Head of caudate nucleus (tissue), 42 donors: ENCODE measurements at places on chromosomes 2 and 18.

DNA sequence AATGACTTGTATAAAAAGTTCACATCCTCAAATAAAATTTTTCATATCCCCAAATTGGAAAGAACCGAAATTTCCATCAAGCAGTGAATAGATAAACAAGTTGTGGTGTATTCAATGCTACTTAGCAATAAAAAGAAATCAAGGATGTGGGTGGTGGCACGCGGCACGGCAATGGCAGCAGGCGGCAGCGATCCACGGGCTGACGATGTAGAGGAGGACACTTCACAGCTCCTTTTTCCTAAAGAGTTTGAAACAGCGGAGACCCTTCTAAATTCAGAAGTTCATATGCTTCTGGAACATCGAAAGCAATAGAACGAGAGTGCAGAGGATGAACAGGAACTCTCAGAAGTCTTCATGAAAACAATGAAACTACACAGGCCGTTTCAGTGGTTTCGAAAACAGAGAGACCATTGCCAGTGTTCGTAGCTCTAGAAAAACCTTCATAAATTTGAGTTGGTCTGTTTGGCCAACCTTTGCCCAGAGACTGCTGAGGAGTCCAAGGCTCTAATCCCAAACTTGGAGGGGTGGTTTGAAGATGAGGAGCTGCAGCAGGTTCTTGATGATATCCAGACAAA is 9.8 kb upstream of the IL36A start:
- DNase-seq: no peak

DNA sequence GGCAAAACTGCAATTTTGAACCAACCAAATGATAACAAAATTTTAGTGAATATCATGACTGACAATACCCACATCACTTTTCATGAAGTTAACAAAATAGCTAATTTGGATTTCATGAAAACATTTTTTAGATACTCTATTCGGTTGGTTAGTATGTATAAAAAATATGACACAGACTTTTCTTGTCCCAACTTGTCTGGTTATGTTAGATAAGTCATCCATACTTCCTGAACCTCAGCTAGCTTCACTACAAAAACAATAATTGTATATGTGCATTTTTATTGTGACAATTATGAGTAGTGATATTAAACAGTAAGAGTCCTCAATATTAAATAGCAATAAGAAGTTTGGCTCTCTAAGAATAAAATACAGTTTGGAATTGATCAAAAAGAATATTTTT is 408.1 kb upstream of the DSEL start:
- no peak for DNase-seq

- no peak for DNase-seq
Measured at GRCh38 chr2:69279931-69280681, 106.9 kb downstream of the GFPT1 start.

GRCh38 chr2:38056216-38056615 is 19.7 kb downstream of the CYP1B1 start:
- DNase-seq: no peak

- DNase-seq: no peak
Measured at GRCh38 chr2:126839796-126840195, 58.9 kb upstream of the TEX51 start.

DNA sequence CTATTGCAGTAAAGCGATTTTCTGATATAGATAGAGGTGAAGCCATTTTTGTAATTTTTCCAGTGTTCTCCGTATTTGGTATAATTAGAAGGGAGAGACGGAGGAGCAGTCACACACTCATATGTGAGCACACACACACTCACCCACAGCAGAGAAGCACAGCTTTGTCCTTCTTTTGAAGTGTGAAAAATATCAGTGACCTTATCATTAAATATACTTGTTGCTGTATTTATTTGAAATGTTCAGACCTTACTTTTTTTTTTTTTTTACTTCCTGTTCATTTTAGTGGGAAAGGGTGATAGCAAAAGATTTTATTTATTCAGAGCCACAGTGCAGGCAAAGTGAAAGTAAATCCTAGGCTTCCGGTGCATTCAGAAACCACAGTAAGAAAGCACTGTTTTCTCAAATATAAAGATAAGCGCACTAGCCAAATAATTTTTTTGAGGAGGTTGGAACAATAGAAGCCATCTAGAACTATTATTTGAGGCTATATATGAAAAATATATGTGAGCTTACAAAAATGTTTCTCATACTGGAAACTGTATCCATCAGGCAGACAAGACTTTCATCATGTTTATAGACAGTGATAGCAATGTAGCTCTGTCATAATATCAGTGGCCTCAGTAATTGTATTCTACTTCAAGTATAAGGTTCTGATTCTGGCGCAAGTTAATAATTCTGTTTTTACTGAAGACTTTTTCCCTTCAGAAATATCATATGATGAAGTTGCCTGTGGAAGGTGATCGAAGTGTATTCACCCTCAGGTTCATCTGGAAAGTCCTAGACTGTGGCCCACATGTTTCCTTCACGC is 37.2 kb downstream of the TSHZ1 start:
- no peak for DNase-seq

GRCh38 chr18:50853863-50854271 is 25.1 kb upstream of the ME2 start:
- no peak for DNase-seq

- DNase-seq: peak; percentile 80
Measured at GRCh38 chr2:231512222-231512621, 18.0 kb downstream of the NMUR1 start.

DNA sequence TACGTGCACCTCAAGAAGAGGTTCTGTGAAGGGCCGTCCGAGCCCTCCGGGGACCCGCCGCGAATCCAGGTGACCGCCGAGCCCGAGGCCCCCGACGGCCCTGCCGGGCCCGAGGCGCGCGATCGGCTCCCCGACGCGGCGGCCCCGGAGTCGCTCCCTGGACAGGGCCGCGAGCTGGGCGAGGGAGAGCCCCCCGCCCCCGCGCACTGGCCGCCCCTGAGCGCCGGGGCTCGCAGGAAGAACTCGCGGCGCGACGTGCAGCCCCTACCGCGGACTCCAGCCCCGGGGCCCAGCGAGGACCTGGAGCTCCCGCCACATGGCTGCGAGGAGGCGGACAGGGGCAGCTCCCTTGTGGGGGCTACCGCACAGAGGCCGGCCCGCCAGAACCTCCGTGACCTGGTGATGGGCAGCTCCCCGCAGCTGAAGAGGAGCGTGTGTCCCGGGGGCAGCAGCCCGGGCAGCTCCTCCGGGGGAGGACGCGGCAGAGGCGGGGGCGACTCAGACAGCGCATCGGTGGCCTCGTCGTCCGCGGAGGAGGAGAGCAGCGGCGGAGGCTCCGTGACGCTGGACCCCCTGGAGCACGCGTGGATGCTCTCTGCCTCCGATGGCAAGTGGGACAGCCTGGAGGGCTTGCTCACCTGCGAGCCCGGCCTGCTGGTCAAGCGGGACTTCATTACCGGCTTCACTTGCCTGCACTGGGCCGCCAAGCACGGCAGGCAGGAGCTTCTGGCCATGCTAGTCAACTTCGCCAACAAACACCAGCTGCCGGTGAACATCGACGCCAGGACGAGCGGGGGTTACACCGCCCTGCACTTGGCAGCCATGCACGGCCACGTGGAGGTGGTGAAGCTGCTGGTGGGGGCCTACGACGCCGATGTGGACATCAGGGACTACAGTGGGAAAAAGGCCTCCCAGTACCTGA is 812 bp downstream of the SOWAHC start:
- no peak for DNase-seq

DNA sequence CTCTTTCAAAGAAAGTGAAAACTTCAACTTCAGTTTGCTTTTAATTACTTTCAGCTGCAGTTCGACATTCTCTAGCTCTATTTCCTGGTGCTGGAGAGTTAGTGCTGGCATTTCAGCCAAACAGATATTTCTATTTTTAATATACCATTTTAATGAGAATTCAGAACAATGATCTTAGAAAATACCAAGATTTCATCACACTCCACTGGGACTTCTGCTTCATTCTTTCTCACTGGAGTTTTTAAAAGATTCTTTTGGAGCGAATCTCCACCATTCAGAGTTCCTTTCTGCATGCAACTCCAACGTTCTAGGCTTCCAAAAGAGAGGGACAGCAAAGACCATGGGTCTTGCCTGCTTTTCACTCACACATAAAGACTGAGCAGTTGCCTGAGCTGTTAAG is 94.2 kb downstream of the CABLES1 start:
- DNase-seq: no peak

- no peak for DNase-seq
Measured at GRCh38 chr2:186887107-186888090, 38.4 kb upstream of the ZSWIM2 start.

GRCh38 chr2:30716123-30716900 is 90.9 kb downstream of the CAPN13 start:
- DNase-seq: no peak

- no peak for DNase-seq
Measured at GRCh38 chr2:242056785-242057184, 187.3 kb downstream of the RTP5 start.

- peak; percentile 83 for DNase-seq
Measured at GRCh38 chr2:201860636-201861066, 54.3 kb downstream of the CDK15 start.

- no peak for DNase-seq
Measured at GRCh38 chr2:119248311-119248710, 24.7 kb downstream of the STEAP3 start.

GRCh38 chr2:218679119-218679518 is 7.2 kb downstream of the STK36 start:
- no peak for DNase-seq

GRCh38 chr18:8623549-8624106 is 14.4 kb downstream of the RAB12 start:
- DNase-seq: no peak

DNA sequence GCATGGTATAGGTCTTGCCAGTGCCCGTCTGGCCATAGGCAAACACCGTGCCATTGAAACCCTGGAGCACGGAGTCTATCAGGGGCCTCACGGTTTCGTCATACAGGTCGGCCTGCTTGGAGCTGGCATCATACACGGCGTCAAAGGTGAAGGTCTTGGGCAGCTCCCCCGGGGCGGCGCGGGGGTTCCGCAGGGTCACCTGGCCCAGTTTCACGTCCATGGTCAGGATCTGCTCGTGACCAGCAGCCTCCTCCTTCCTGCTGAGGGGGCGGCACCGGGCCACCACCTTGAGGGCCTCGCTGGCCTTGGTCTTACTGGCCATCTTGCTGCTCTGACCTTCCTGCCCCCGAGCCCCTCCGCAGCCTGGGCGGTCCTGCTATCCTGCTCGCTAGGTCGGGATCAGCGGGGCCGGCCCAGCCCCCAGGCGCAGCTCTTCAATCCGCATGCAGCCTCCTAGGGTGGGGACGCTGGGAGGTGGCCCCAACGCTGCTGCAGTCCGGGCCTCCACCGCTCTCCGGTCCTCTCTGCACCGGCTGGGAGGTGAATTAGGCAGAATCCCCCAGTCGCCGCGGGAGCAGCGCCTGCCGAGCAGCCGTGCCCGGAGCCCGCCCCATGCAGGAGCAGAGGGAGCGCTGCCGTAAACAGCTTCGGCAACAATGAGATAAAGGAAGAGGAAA is 563 bp downstream of the KIF3C start:
- DNase-seq: no peak

GRCh38 chr2:66030553-66030952 is 404.4 kb upstream of the MEIS1 start:
- no peak for DNase-seq

GRCh38 chr2:195388028-195388427 is 269.0 kb upstream of the SLC39A10 start:
- no peak for DNase-seq

- peak; percentile 38 for DNase-seq
Measured at GRCh38 chr2:205686056-205686782, 3.9 kb downstream of the NRP2 start.

GRCh38 chr2:124566518-124566970 is 541.5 kb downstream of the CNTNAP5 start:
- no peak for DNase-seq

GRCh38 chr2:42060028-42060427 is 12.2 kb downstream of the PKDCC start:
- no peak for DNase-seq

DNA sequence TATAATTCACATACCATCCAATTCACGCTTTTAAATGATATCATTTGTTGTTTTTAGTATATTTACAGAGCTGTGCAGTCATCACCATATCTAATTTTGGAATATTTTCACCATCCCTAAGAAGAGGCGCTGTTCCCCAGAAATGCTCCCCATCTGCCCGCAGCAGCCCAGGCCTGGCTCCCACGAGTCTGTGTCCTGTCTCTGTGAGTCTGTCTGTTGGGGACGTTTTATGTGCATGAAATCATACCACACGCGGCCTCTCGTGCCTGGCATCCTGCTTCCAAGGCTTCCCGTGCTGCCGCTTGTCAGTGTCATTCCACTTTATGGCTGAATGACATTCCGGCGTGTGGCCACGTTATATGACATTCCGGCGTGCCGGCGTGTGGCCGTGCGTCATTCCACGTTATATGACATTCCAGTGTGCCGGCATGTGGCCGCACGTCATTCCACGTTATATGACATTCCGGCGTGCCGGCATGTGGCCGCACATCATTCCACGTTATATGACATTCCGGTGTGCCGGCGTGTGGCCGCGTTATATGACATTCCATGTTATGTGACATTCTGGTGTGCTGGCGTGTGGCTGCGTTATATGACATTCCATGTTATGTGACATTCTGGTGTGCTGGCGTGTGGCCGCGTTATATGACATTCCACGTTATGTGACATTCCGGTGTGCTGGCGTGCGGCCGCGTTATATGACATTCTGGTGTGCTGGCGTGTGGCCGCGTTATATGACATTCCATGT is 276.4 kb downstream of the TWIST2 start:
- DNase-seq: no peak

DNA sequence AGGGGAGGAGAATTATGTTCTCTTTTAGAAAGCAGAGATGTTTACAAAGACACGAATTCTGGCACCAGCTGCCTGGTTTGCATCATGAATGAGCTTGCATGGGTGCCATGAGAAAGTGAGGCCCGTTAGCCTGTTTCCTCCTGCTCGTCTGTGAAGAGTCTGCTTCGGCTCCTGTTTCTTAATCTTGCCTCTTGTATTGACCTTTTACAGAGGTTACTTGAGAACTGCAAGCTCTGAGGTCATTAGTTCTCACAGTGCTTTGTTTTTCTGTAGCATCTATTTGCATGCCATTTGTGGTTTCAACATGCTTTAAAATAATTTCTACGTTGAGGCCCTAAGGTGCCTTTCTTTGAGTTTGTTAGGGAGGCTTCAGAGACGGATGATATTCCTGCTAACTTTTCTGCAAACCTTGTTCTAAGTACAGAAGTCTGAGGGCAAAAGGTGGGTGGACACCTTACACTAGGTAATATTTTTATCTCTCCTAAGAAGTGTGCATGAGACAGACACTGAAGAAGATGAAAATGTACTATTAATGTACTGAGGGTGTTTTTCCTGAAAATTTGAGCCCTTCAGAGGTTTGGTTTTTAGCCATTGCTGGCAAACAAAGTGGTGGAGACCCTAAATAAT is 53.4 kb upstream of the LINC00305 start:
- DNase-seq: no peak
